Stimulated activated CD4-positive, alpha-beta T cell treated with anti-CD3 and anti-CD28 coated beads, Interleukin-1b, Interleukin-23, amount 100 ng/mL, for 1 hour (primary cell): ENCODE measurements at places on chromosomes 11 and 22.

DNA sequence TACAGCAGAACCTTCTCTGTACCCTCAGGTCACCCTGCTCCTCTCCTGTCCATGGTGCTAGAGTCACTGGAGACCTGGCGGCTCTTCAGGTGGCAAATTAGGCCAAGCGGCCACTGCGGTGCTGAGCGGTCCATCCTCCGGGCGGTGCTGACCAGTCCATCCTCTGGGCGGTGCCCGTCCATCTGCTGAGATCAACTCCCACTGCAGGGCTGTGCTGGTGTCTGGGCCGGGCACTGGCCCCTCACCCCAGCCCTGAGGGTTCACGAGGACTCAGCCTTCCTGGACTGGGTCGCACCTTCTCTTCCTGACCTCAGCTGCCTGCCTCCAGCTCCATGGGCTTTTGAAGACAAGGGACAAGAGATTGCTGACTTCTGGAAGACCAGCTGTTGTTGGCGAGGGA, 782.9 kb downstream of the BRD1 start:
- no peak for DNase-seq

DNA sequence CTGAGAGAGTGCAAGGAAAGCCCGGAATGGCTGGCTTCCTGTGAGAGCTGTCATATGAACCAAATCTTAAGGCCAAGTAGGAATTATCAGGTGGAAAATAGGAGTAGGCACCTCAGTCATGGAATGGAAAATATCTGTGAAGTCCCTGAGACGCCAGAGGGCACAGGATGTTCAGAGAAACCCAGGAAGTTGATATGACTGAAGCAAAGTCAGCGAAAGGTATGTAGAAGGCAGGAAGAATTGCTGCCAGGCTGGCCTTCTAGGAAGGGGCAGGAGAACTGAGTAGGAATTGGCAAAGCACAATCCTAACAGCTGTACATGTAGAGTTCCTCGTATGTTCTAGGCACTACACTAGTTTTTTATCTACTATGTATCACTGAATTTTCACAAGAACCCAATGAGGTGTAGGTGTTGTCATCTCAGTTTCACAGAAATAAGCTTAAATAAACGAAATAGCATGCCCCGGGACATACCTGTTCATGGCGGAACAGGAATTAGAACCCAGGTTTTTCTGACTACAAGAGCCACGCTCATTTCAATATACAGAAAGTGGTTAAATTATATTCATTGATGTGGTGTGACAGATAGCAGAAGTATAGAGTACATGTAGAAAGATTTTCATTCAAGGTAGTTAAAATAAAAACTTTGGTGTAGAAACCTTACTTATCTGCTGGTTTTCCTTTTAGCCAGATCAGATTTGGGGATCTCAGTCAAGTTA, 17.0 kb downstream of the HMGXB4 start:
- no peak for DNase-seq

DNA sequence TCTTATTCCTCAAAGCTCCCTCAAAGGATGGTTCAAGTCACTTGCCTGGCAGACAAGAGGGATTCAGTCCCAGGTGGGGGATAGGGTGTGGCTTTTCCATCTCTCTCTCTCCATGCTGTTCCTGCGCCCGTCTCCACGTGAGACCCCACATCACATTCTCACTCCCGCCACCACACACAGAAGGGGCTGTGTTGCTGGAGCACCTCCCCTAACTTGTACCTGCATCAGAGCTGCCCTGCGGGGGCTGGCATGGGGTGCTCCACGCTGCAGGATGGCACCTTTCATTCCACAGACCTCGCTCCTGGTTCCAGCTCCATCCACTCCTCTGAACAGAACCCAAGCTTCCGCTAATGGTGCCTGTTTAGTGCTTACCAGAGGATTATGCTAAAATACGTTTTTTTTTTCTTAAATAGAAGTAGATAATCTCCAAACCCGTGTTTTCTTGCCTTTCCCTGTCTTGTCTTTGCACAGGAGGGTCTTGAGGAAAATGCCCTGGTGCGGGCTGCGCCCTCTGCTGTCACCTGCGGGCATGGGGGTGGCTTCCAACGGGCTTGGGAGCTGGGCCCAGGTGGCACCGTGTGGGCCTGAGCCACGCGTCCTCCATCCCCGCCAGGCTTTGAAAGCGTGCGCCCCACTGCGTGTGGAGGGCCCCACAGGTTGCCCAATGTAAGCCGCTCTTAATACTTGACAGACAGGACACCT, 985.6 kb downstream of the BRD1 start:
- DNase-seq = no peak

- DNase-seq = no peak
These were observed 18.9 kb upstream of the C11orf96 start for GRCh38 chr11:43923406-43924111.

DNA sequence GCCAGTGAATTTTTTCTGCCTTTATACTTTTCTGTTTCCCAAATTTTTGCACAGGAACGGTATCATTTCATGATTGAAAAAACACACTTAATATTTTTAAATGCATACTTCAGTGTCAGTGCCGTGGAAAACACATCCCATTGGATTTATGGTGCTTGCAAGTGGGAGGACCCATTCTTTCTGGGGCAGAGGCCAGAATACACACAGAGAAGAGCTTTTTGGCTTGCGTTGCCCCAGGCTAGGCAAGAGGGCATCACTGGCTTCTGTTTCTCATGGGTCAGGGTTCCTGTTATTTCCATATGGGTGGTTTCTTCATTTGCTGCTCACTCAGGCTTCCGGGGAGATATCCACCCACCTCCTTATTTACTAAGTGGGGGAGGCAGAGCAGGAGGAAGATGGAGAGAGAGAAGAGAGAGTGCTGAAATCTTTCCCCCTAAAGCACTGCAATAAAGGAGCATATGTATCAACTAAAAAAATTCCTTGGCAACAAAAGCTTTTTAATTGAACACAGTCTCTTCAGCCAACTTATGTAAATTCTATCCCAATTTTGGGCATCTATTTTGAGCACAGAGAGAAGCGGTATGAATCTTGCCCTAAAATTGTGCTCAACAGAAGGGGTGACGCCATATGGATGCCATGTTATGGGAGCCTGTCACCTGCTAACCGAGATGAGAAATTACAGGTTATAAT, 66.0 kb upstream of the KIRREL3 start:
- no peak for DNase-seq

DNA sequence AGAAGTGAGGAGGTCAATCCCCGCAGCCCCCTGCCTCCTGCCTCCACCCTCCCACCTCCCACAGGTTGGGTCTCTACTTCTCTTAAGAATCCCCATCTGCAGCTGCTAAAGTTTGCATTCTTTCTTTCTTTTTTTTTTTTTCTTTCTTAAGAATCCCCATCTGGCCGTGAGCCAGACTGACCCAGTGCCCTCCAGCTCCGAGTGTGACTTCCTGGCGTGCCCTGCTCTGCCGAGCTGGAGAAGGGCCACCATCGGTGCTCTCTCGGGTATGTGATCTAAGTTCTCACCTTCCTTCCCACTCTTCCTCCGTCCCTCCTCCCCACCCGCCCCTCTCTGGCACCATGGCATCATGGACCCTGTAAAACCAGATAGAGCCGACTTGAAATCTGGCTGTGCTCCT, 66.7 kb upstream of the LMO1 start:
- DNase-seq = no peak

GRCh38 chr11:66859686-66860448, 3.0 kb downstream of the LRFN4 start:
- no peak for DNase-seq

GRCh38 chr22:39303358-39303757, 16.1 kb downstream of the RPL3 start:
- no peak for DNase-seq

DNA sequence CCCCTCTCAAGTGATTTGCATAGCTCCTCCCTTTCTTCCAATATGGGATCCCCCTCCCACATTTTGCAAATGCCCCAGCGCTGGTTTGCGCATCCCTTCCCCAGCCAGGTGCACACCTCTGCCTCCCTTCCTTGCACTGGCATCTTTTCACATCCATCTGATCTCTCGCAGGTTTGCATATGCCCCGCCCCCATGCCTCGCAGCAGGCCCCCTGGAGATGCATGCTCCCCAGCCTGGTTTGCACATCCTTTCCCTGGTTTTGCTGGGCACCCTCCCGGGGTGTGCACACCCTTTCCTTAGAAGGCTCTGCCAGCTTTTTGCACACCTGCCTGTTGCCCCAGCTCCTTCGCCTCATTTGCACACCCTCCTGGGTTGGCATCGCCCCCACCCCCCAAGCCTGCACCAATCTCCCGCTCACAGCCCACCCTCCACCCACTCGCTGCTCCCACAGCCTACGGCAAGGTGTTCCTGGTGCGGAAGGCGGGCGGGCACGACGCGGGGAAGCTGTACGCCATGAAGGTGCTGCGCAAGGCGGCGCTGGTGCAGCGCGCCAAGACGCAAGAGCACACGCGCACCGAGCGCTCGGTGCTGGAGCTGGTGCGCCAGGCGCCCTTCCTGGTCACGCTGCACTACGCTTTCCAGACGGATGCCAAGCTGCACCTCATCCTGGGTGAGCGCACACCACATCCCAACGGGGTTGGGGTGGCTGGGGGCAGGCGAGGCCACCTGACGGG, 917 bp downstream of the RPS6KA4 start:
- DNase-seq = no peak

GRCh38 chr22:40028098-40028425, 33.3 kb downstream of the FAM83F start:
- DNase-seq = no peak

DNA sequence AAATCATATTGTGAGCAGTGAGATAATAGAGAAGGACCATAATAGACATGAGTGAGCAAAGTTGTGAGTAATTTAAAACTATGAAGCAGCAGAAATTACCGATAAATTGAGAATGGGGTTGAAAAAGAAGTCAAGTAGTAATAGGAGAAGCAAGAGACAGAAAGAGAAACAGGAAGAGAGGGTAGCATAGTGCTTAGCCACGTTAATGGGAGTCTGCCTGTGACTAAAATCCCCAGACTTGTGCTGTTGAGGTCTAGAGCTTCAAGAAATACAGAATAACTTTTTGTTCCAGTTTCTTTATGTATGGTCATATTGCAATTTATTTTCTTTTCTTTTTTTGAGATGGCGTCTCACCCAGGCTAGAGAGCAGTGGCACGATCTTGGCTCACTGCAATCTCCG, 368.7 kb downstream of the METTL15 start:
- no peak for DNase-seq

DNA sequence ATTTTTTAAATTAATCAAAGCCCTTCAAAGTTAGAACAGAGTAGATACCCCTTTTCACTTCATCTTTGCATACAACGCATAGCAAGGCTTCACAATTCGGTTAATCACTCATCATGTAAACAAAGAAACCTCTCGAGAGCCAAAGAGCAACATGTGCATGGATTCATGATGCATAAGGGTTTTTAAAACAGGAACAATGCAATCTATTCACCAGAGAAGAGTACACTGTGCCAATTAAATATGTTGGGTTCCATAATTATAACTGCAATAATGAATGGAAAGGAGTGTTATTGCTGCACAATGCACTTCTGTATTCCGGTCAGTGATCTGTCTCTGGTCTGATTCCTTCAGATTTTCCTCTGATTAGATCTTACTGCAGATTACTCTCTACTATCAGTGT, 45.3 kb downstream of the CADM1 start:
- no peak for DNase-seq

DNA sequence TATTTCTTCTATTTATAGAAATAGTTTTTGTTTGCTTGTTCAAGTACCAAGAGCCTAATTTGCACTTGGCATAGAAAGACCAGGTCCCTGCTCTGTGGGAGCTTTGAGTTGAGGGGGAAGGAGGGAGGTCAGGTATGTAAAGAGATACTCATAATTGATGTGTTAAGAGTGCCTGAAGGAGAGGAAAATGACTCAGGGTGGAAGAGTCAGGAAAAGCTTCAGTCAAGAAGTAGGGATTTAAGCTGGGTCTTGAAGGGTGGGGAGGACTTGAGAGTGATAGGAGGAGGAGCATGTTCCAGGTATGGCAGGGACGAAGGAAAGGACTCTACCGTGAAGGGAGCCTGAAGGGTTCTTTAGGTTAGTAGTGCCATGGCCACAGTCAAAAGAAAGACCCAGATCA, 9.0 kb downstream of the RBX1 start:
- no peak for DNase-seq

GRCh38 chr11:45482331-45482730, 183.1 kb downstream of the CHST1 start:
- no peak for DNase-seq

- DNase-seq = no peak
These were observed 140.5 kb upstream of the PLET1 start for GRCh38 chr11:112401036-112401769.

DNA sequence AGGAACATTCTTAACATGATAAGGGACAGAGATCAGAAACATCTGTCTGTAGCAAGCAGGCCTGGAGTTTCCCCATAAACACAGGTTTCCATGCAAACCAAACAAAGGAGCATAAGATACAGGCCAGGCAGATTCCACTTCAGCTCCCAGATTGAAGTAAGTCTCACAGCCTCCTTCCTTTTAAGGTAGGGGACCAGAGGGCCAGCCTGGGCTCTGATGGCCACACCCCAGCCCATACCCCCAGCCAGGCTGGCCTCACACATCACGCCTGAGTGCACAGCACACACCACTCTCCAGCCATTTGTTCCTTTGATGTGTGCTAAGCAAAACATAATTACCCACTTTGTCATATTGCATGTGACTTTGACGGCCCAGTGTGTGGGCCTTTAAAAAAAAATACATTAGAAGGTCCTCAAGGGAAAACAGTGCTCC, 518.7 kb downstream of the NTM start:
- no peak for DNase-seq

DNA sequence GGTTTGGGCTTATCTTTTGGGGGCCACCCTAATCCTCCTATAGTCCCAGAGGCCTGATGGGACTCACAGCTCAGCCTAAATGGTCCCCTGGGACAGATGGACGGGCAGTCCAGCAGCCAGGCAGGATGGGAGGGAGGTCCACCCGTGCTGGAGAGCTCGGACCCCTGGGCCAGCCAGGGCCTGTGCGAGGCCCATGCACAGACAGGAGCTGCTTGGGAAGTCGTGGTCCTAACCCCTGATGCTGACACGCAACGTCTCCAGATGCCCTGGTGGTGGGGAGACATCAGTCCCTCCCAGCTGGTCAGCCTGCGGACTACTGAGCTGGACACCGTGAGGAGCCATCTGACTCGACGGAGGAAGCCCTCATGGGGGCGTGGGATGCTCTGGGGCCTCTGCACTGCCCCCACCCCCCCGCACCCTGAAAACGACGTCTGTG, 31.2 kb upstream of the MUC5AC start:
- DNase-seq = no peak
